Neuronal stem cell (in vitro differentiated cells): ENCODE measurements at places on chromosomes 6 and 20.

DNA sequence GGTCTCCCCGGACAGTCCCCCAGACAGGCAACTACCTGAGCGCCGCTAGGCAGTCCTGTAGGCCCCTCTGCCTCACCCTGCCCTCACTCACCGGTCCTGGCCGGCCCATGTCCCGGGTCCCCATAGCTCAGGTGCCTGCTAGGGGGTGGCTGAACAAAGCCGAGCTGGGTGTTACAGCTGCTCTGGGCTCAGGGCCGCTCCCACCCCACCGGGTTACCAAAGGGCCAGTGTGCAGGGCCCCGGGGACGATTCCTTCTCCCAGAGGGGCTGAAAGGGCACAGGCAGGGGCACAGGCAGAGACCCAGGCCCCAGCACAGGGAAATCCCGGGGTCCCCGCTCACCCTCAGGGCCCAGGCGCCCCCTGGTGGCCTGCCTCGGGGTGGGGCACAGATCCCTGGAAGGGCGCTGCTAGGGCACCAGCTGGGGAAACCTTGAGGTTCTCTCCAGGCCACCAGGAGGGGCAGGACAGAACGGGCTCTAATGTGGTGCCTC, 118.4 kb downstream of the GRM4 start:
- peak; percentile 61 for DNase-seq

- DNase-seq: no peak
Measured at GRCh38 chr6:104226790-104227446, 632.8 kb downstream of the HACE1 start.

DNA sequence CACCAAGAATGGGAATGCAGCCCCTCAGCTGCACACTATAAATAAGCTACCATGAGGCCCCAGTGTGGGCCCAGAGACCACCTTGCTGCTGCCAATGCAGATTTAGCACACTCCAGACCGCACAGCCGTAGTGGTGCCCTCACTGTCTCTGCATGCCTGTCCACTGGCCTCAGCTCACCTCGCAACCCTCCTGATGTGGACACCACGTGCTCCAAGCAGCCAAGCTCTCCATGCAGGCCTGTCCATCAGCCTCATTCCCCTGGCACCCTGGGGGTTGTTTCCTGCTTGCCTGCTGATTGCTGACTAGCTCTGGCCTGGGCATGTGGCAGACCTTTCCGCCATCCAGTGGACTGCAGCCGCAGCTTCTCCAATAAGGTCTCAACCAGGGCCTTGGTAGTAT, 36.2 kb downstream of the ZBTB9 start:
- no peak for DNase-seq

GRCh38 chr6:67451874-67452273, 1183.2 kb upstream of the ADGRB3 start:
- no peak for DNase-seq

DNA sequence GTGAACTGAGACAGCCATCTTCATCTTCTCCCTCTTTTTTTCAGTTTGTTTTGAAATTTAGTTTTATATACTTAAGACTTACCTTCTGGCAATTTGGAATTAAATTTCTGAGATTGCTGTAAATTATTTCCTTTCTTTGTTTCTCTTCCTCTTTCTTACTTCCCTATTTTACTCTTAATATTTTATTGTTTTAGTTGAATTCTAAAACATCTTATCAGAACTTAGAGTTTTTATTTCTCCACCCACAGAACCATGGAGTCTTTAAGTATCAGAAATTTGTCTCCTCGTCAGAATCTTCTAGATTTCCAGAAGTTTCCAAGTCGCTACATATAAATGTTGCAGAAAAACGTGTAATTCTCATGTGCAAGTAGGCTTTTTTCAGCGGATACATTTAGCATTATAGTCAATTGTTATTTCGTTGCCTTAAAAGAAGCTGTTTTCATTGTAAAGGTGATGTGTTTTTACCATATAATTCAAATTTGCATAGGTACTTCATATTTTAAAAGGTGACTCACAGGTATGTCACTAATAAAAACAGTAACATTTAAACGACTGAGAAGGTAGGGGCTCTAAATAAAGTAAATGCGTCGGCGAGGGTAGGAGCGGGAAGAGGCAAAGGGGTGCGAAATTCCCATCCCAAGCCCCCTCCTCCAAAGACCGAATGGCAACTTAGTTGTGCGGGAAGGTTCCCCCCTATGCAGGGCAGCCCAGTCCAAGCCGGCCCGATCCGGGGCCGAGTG, 866 bp upstream of the MYO6 start:
- no peak for DNase-seq

GRCh38 chr20:2797136-2797983, 3.1 kb downstream of the CPXM1 start:
- no peak for DNase-seq

DNA sequence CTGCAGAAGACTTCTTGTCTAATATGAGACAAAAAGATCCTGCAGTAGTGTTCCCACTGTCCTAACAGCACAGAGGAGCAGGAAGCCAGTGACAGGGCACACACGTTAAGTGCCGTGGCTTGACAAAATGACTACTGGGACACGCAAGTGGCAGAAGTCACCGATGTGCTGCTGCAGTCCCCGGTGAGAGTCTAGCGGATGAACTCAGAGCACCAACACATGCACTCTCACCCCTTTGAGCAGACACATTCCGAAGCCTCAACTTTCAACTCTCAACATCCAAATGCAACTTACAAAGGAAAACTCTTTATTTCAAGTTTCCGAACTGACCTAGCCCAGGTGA, 898 bp downstream of the LAMA4 start:
- DNase-seq: no peak

DNA sequence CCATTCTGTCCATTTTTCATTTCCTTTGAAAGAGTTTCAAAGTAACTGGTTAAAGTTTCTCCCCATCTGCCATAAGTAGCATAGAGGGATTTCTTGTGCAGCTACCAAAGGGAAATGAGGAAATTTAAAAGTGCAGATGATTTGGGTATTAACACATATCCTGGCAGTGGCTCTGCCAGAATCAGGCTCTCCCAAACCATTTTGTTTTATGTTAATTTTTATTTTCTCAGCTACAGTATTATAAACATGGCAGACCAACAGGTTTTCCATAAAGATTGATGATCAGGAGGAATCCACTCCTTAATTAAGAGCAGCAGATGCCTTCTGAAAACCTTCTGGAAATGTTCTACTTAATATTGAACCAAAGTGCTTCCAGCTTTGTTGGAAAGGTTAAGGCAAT, 13.9 kb downstream of the PLCB4 start:
- DNase-seq: no peak

- no peak for DNase-seq
Measured at GRCh38 chr20:51029963-51030920, 7.3 kb upstream of the KCNG1 start.

- DNase-seq: peak; percentile 11
Measured at GRCh38 chr6:48628316-48628715, 517.3 kb upstream of the PTCHD4 start.

GRCh38 chr6:148501178-148501590, 158.5 kb downstream of the SASH1 start:
- DNase-seq: no peak

DNA sequence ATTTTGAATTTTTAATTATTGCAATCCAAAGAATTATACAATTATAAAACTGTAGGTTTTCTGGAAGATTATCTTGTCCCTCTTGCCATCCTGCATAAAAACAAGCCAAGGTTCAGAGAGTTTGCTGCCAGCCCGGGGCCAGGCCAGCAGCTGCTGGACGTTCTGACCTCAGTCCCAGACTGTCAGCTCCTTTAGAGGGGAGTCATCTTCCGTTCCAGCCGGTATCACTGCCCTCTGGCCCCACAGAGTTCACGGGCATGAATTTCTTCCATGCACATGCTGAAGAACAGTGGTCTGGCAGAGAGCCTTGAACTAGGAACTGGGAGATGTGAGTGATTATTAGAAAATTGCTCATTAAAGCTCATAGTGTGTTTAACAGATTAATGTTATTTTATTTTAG, 130.4 kb upstream of the QKI start:
- DNase-seq: no peak
